ENCODE measurements at places on chromosomes 13 and 19. TPM values are rescaled to one million over a fixed set of nuclear protein-coding genes. Genes with fewer than 3 reads are reported as not detected.

DNA sequence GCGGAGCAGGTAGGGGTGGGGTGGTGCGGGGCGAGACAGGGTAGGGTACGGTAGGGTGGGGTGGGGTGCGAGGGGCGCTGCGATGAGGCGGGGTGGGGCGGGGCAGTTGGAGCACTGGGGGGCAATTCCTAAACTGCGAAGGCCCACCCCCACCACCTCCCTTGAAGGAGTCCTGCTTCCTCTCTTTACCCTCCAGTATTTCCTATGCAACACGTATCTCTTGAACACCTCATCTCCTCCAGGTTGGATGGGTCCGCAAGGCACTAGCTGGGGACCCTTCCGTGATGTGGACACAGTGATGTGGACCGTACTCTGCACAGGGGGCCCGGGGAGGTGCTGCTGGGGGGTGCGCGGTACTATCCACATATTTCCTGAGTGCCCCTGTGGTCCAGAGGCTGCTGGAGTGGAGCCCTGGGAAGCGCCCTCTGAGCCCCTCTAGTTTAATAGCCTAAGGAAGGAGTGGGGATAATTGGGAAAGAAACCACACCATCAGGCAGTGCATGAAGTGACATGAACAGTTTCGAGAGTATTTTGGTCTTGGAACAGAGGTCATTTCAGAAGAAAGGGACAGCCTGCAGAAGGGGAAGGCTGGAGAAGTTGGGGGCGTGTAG, 1.1 kb downstream of the IL17D start:
- no peak for DNase-seq

GRCh38 chr13:61258185-61258584, 157.5 kb downstream of the PCDH20 start:
- no peak for DNase-seq

DNA sequence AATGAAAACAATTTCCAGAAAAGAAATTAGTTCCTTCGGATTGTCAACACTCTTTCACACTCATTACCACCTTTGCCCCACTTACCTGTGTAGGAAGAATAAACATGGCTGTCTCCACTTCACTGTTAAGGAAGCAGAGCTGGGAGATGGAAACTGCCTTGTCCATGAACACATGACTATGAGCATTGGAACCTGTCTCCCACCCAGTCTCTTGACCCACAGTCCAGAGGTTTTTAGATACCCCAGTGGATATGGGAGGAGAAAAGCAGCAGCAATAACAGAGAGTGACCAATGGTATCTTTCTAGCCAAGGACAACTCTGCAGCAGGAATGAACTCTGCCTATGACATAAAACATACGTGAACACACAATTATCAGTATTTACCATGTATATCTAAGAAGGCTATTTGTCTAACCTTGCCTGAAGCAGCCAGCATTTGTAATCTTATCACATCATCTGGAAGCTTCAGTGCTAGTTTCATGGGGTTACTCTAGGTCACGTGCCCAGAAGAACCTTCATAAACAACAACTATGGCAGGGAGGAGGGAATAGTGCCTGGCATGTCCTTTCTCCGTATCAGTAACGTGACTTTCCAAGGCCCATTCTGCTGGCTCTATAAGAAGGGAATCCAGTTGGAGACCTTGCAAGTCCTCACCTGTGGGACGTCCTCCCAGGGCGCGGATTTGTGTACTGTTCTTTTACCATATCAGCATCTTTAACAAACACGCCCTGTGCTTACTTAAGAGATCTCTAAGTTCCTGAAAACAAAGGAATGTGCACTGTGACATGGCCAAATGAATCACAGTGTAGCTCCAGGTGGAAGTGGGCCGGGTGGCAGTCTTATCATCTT, 221.8 kb upstream of the UBL3 start:
- no peak for DNase-seq

DNA sequence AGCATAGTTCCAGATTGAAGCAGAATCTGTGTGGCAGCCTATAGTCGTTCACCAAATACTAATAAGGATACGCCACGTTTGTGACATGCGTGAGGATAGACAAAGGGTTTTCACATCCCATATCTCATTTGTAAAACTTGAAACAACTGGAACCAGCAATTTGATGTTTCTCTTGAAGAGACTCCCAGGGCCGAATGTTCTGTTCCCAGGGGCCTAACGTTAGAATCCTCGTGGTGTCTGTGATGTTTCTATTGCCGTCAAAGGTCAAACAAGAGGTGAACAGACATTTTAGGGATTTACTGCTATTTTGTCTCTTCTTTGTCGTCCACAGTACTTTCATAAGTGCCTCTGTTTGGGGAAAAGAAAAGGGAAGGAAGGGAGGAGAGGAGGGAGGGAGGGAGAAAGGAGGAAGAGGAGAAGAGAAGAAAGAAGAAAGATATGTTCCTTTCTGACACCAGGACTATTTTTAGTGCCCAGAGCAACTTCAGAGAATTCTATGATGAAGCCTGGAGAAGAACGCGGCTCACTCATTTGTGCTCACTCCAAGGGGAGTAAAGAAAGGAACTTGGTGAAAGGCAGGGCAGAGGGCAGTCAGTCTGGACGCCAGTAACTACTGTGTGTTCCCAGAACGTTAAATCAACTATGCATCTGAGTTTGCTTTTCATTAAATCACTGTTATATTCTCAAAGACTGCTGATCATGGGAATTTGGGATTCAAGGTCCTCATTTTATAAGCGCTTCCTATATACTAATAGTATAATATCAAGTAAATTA, 154.5 kb downstream of the DCT start:
- no peak for DNase-seq

DNA sequence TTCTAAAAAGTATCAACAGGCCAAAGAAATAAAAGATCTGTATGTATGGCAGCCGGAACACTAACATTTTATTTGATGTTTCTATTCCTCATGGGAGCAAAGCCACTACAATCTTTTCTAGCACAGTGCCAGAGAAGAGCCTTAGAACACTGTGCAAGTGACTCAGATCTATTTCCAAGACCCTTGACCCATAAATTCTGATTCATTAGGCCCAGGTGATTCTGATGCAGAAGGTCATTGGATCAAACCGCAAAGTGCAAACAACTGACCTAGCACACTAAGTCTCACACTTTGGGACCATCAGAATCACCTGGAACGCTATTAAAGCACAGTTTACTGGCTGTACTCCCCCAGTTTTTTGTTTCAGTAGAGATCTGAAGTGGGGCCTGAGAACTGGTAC, 87.6 kb downstream of the MYCBP2 start:
- no peak for DNase-seq

Gene ANGPTL8
- not detected for polyA plus RNA-seq

DNA sequence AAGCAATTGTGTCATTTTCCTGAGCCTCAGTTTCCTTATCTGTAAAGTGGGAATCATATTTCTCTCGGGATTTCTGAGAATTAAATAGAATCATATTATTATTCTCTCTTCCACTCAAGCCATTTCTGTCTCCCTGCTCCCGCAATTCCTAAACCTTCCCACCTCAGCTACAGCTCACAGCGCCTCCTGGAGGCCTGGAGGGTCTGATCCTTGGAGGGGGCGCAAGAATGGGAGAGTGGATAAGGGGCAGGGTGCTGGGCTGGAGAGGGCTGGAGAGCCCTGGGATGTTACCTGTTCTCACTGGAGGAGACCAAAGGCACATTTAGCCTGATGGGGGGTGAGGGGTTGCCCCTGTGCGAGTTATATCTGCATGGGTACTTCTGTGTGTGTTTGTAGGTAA, 31.1 kb upstream of the CYP2S1 start:
- peak; percentile 48 for DNase-seq

Gene SERPINE3
- polyA plus RNA-seq, result not detected

DNA sequence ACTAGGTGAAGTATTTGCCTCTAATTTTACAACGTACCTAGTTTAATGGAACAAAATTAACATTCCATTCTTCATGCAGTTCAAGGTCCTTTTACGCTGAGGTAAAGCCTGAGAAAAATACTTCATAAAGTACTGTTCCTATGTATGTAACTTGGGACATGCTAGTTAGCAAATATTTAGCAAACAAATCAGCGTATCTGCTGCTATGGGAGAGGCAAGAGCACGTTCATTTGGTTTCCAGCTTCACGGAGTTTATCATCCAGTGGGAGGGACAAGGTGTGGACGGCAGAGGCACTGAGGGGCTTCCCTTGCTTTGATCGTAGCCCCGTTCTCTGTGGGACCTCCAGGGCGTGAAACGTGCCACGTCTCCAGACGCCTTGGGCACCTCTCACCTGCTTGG, 248.8 kb downstream of the IRS2 start:
- DNase-seq, result no peak

DNA sequence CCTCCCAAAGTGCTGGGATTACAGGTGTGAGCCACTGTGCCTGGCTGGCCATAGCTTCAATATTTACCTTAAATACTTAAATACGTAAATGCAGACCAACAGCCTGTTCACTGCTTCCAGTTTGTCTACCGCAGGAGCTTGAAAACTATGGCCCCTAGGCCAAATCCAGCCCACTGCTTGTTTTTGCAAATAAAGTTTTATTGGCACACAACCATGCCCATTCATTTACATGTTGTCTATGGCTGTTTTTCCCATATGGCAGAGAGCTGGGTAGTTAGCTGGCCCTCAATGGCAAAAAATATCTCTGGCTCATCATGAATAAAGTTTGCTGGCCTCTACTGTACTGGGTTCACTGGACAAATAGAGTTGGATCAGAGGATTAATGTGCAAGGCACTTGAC, 11.8 kb downstream of the PRR12 start:
- no peak for DNase-seq

DNA sequence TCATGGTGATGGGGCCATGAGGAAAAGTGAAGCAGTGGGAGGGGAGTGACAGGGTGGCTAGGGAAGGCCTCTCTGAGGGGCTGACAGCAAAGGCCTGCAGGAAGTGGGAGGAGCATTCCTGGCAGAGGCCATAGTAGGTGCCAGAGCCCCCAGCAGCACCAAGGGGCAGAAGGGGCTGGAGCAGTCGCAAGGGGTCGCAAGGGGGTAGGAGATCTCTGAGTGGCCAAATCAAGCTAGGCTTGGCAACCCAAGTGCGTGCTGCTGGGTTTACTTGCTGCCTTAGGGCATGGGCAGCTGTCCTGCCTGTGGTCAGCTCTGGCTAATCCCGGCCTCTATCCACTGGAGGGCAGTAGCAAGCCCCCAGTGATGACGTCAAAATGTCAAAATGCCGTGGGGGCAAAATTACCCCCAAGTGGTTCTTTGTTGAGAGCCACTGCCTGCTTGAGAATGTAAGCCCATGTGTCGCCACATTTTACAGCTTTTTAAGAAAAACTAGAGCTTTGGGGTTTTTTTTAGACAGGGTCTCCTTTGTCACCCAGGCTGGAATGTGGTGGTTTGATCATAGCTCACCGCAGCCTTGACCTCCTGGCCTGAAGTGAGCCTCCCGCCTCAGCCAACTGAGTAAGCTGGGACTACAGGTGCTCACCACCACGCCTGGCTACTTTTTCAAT, 11.8 kb downstream of the CCDC97 start:
- peak; percentile 65 for DNase-seq

Gene CAMSAP3
- 0.18 TPM for polyA plus RNA-seq

- no peak for DNase-seq
Observed at GRCh38 chr19:29528946-29529645, 3.3 kb downstream of the VSTM2B start.

DNA sequence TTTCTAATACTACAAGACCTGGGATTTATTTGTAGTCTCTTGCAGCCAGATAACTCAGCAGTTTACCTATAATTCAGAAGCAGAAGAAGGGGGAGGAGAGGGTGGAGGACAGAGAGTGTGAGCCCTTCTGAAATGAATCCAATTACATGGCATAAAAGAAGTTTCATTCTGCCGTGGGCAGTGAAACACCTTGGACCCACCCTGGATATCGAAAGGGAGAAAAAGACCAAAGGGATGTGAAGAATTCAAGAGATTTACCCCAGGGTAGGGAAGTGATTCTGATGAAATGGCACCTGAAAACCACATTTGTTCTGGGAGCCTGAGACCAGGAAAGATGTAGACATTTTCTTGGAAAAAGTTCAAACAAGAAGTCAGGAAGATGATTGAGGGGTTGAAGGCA, 140.9 kb downstream of the NDFIP2 start:
- DNase-seq, result no peak

GRCh38 chr13:50758796-50759195, 84.7 kb downstream of the DLEU7 start:
- no peak for DNase-seq

- no peak for DNase-seq
Observed at GRCh38 chr19:10209315-10209714, 14.6 kb upstream of the DNMT1 start.

DNA sequence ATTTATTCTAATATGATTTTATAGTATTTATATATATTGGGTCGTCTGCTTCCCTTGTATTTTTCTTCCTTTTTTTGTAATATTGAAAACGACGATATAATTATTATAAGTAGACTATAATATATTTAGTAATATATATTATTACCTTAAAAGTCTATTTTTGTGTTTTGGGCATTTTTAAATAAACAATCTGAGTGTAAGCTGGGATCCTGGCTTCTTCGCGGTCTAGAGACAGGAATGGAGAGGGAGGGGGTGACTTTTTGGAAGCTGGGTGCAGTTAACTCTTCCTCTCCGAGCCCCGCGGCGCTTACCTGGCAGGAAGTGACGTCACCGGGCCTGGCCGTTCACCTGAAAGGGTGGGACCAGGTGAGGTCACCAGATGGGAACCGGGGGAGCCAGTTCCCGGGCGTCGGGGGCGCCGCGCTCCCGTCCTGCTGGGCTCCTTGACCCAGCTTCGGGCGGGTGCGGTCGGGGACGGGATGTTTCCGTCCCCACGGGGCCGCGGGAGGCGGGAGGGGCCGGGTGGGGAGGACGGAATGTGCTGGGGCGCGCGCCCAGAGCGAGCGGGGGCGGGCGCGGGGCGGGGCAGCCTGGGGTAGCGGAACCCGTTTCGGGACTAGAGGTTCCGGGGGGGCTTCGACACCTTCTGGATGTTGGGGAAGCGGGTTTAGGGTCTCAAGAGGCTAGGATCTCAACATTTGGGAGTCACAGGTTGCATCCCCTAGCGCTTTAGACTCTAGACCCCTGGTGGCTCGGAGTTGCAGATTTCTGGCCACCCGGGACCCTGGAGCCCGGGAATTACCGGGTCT, 2.8 kb downstream of the ZFP36 start:
- peak; percentile 84 for DNase-seq

DNA sequence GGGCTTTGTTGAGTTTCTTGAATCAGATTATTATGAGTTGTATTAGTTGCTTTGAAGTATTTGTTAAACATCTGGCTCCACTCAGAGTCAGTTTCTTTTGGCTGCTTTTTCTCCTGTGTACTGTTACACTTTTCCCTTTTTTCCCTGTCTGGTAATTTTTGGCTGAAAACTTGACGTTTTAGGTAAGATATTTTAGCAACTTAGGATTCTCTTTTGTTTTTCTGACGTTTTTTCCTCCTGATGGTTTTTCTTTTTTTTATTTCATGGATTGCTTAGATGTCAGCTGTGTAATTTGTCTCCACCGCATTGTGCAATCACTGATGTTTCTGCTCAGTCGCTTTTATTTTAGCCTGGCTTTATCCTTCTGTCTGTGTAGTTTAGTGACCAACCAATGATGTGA, 20.7 kb downstream of the RFC3 start:
- no peak for DNase-seq

DNA sequence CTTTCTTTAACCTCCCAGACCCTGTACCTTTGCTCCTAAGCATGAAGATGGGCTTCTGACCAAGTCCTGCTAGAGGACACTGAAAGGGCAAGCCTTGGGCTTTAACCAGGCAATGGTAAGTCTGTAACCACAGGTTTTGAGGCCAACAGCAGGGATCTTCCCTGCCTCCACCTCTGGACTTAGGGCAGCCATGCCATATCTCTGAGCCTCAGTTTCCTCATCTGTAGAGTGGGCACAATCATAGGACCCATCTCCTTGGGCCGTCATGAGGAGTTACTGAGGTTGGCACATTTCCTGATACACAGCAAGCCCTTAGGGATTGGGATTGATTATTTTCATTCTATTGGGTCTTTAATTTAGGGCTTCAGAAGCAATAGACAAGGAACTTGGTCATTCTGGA, 14.7 kb downstream of the KLK1 start:
- no peak for DNase-seq

Gene LTBP4
- polyA plus RNA-seq, result 108 TPM

Gene ZNF320
- 11.0 TPM for polyA plus RNA-seq

Gene SBSN
- not detected for polyA plus RNA-seq
